ENCODE measurements at places on chromosomes 5 and 9.

DNA sequence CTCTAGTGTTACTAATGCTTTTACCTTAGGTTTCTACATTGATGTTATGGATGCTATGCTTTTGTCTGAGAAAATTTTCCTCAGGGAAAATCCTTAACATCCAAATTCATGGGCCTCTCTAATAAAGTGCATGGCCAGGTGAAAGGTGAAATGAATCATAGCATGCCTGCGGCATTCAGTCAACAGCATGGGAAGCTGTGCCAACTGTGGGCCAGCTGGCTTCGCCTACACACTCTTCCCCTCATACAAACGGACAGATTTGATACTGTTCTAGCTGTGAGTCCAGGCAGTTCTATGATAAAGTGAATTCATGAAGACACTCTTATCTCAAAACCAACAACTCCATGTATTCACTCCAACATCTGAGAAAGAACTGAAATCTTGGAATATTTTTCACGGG, 374.1 kb downstream of the PLK2 start:
- DNase-seq, result no peak

- DNase-seq, result no peak
Observed at GRCh38 chr5:86951761-86952160, 315.9 kb upstream of the RASA1 start.

DNA sequence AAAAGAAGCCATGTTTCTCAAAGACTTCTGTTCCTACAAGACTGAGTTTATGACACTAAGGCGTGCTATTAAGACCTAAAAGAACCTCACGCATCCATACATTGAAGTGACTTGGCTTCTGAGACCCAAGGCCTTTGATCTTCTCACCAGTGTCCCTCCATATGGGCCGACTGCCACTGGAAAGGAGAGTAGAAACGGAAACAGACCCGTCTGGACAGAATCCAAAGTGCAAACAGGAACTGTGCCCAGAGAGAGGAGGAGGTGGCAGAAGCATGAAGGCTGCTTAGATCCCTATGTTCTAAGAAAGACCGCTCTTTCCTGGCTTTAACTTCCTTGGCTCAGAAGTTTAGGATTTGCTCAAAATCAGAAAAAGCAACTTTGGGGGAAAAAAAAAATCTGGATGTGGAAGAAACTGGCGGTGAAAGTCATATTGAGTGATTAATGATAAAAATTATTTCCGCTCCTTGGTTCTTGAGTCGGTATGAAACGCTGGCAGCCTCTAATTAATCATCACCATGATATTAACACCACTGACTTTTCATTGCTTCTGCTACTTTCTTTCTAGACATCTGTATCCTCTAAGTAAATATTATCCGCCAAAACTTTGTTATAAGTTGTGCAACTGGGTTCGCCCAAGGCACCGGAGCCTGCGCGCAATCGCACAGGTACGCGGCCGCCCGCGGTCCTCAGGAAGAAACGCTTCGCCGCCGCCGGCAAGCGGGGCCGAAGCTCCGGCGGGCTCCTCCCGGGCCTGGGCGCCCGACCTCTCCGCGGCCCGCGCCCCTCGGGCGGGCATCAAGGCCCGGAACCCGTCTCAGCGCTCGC, 726 bp downstream of the DAP start:
- DNase-seq, result no peak

DNA sequence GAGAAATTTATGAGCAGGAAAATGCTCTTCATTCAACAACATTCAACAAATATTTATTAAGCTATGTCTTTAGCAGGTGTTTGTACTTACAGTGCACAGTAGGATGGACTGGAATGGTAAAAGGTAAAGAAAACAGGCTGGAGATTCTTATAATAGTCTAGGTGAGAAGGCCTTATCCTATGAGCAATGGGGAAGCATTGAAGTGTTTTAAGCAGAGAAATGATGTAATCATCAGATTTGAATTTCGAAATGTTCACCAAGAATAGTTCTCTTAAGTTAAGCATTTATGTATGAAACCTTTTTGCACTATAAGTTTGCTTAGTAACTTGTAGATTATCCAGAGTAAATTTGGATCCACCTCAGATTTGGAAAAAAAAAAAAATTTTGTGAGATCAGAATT, 209.3 kb downstream of the NR3C1 start:
- no peak for DNase-seq

DNA sequence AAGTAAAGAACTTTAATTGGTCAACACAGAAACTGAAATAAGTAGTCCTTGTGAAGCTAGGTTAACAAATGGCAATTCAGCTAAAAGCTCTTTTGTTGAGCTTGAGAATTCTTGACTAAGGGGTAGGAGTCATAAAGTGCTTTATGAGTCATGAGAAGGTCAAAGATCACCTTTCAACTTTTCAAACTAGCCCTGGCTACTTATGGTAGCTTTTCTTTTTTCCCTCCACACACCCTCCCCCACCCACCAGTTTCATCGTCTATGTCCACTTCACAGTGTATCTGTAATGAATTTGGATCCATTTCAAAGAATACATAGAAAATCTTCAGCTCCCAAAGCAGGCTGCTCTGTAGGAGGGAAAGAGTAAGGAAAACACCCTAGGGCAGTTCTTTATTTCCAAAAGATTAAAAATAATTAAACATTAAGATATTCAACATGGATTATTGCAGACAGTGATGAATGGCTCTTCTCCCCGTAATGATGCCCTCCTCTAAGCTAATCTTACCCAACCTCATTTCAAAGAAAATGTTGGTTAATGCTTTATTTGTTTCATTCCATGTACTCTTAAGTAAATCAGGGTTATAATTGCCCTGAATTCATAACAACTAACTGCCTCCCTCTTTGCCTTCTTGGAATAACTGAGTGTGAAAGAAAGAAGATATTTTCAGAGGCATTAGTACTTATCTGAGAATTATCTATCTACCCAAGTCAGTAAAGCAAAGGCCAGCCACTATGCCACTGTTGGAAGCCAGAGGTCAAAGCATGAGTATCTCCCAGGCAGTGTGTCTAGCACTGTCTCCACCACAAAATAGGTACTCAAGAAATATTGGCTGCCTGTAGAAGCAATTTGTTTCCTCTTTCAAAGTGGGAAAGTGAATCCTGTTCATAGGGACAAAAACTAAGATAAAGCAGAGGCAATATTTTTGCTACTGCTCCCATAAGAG, 290.6 kb downstream of the PIK3R1 start:
- DNase-seq, result no peak

All from progenitor cell of endocrine pancreas (in vitro differentiated cells).